ENCODE measurements at places on chromosomes 1 and 21. TPM values are rescaled to one million over a fixed set of nuclear protein-coding genes. Genes with fewer than 3 reads are reported as not detected.

MARK1 gene
- not detected for polyA plus RNA-seq

OLFM3 gene
- polyA plus RNA-seq = not detected

PLPPR5 gene
- polyA plus RNA-seq = not detected

CYP4A11 gene
- not detected for polyA plus RNA-seq

GNG12 gene
- polyA plus RNA-seq = 0.11 TPM

RHOU gene
- 11.9 TPM for polyA plus RNA-seq

RNU1-1 gene
- under 0.01 TPM for polyA plus RNA-seq

IBA57 gene
- polyA plus RNA-seq = 4.2 TPM

GRCh38 chr21:39911286-39912199 lies 44.3 kb downstream of the PCP4 start:
- no peak for DNase-seq

DNA sequence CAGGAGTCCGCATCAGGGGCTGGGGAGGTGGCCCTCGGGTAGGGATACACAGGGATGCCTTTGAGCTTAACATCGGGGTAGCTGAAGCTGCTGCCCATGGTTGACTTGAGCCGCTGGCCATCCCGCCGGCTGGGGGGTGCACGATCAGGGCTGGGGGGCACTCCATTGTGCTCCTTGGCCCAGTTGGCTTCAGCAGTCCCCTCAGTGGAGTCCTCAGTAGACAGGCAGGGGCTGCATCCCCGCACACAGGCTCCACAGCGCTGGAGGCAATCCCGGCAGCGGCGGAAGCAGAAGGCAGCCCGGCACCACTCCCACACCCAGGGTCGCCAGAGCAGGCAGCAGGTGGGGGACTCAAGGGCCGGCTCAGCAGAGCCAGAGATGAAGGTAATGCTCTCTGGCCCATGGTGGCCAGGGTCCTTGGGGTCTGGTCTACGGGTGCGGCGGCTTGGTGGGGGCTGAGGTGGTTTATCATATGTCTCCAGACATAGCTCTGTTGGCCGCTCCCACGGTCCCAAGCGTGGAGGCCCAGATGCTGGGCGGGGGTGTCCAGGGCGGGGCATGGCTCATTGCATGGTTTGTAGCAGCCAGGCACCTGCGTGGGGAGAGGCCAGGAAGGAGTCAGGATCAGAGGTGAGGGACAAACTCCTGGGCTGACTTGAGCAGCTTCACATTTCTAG lies 8.3 kb downstream of the KDF1 start:
- no peak for DNase-seq

DNA sequence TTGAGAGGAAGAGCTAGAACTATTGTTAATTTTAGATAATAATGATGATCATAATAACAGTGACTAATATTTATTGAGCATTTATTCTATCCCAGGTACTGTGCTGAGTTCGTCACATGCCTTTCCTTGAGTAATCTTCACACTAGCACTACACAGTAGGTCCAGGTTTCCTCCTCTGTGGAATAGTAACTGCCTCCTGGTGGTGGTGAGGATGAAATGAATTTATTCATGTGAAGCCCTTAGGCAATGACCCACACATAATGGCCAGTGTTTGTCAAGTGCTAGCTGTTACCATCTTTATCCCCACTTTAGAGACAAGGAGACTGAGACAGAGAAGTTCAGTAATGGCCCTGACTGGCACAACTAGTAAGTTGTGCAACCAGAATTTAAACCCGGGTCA lies 5.9 kb downstream of the NIPAL3 start:
- DNase-seq = peak; percentile 16

DNA sequence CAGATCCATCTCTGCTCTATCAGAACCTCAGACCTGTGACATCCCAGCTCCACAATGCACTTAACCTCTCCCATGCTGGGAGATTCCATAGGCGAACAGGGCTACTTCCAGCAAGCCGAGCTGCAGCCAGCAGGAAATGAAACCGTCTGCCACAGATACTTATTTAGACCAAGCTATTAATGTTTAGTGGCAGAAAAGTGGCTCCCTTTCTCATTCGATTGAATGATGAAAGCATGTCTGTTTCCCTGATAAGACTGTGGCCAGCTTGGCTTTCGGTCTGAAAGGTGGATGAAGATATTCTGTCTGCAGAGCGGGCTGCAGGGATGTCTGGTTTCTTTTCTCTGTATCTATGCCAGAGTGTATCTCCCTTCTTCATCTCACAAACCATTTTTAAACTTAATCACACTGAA lies 146.4 kb downstream of the GREM2 start:
- no peak for DNase-seq

- no peak for DNase-seq
These were observed 49.4 kb upstream of the RGS7 start for GRCh38 chr1:241406421-241406820.

DNA sequence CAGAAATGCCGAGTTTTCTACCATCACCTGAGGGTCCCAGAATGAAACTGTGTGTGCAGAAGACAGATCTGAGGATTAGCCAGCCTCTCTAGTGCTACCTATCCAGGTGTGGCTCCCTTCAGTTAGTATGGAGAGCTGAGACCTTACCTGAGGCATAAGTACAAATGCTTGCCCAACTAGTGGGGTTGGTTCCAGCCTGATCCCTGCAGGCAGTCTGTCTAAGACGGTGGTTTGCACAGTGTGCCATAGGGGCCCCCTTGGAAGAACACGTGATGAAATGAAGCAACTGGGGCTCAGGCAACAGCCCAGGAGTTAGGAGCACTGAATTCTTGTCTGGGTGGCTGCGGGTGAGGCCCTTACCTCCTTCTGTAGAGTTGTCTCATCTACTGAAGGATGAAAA lies 15.6 kb downstream of the S100A7A start:
- no peak for DNase-seq

DNA sequence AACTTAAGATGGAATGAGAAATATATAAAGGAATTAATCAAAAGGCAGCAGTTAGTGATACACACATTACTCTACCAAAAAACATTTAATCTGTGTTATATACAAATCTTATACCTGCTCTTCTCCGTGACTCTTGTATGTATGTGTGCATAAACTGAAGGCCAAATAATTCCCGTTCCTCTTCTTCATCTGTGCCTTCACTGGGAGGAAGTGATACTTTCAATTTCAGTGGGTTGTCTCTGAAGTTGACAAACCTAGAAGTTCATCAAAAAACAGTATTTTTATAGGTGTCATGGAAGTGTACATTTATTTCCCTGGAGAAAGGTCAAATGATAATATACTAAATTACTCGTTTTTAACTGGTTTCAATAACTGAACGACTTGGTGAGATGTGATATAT lies 19.3 kb downstream of the TRMT13 start:
- DNase-seq = no peak

- no peak for DNase-seq
These were observed 369.4 kb downstream of the TBX15 start for GRCh38 chr1:118618618-118619340.

DNA sequence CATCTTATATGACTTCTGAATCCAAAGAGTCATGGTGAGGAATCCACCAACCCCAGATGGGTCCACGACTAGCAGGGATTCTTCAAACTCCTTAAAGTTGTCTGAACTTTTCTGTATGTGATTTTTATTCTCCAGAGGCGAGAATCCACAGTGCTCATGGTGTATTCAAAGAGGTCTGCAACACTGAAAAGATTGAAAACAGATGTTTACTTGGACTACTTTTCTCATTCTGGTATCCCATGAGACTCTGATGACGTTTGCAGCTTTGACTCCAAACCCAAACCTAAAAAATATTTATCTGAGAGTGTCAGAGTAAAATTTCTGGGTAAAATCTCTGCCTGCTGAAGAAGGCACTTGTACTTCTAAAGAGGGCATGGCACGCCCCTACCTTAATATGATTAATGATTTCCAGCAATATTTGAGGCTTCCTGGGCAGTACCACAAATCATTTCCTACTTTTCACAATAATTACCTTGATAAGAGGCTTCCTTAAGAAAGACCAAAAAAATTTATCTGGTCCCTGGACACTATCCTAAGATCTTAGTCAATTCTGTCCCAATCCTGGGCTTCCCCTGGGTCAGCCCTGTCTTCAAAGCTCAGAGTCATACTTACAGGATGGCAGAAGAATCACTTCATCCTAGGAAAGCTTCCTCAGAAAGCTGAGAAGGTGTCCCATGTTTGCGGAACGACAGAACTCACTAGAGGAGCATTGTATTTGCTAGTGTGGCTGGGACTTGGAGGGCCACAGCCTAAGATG lies 76.5 kb upstream of the MAP10 start:
- no peak for DNase-seq

- no peak for DNase-seq
These were observed 287.5 kb downstream of the ASTN1 start for GRCh38 chr1:176876966-176877515.

DNA sequence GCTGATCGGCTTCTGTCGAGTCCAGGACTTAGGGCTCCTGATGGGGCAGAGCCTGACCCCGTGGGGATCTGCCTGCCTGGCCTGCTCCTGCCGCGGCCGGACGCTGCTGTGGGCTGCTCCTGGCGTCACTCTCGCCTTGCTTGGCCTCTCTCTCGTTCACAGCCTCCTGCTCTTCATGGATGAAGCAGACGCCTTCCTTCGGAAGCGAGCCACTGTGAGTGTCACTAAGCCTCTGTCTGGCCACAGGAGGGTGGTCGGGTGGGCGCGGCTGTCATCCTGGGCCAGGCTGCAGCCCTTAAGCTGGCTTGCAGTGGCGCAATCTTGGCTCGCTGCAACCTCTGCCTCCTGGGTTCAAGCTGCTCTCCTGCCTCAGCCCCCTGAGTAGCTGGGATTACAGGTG lies 16.1 kb downstream of the ATAD3B start:
- no peak for DNase-seq

GRCh38 chr1:223133306-223133823 lies 9.7 kb downstream of the TLR5 start:
- DNase-seq = no peak

- DNase-seq = no peak
These were observed 21.6 kb upstream of the CCSAP start for GRCh38 chr1:229364207-229365065.

DNA sequence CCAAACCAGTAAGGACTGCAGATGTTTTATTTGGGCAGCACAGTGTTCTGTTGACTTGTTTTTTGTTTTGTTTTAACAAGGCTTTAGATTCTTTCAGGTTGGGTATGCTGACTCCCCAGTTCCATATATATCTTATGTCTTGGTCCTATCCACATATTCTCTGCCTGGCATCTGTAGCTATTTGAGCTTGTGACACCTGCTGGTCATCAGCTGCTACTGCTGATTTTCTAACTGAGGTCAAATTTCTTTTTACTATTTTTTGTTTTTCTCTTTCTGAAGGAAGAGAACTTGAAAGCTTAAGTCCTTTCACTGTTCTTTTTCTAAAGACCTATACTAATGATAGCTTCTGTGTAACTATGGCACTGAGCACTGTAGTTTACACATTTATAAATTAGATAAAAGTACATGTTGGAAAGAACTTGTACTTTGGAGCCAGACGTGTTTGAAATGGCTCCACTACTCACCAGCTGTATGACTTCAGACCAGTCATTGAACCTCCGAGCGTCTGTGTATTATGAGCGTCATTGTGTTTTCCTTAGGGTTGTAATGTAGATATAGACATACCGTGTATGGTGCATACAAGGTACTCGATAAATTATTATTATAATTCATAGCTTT lies 109.4 kb downstream of the NRDC start:
- peak; percentile 58 for DNase-seq

DNA sequence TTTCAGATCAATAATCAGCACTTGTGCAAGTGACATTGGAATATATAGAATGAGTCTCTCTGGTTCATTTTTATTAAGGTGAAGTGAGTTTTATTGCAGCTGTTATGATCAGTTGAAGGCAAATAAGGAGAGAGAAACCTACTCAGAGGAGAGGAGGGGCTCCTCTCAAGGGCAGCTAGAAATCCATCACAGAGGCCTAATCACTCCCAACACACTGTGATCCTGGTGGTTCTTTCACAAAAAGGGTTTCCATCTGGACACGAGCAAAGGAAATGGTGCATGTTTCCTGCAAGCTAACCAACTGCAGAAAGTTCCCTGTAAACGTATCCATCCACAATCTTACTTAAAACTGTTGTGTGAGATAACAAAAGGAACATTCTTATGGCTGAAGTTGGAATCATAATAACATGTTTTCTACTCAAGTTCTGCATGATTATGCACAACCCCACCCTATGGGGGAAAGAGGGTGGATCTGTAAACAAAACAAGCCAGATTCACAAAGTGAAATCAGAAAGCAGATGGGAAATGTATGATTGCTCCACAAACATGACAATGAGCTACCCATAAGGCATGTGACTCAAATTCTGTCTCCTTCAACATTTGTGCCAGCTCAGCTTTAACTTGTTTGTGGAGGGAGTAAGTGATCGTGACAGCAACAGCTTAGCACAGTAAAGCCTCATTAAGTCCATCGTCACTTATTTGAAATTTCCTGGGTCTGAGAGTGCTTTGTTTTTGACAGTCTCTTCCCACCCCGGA lies 141.2 kb upstream of the ST6GALNAC5 start:
- no peak for DNase-seq

- no peak for DNase-seq
These were observed 64.2 kb downstream of the SLC30A7 start for GRCh38 chr1:100960098-100960497.

DNA sequence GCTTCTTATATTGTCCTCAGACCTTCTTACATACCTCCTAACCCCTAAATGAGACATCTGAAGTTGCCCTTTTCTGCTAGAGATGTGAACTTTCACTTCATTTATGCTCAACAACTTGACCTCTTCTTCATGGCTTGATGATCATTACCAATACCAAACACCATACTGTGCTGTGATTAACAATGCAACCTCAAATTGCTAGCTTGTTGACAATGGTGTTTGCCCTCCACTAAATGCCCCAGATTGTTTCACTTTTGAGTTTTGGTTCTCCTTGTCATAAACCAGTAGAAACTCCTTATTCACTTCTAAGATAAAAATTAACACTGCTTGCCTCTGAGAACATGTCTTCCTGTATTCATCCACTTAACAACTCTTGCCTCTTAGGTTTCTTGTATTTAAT lies 5.6 kb downstream of the JAK1 start:
- DNase-seq = no peak

- peak; percentile 62 for DNase-seq
These were observed 1.0 kb downstream of the BTG2 start for GRCh38 chr1:203306089-203306964.

DNA sequence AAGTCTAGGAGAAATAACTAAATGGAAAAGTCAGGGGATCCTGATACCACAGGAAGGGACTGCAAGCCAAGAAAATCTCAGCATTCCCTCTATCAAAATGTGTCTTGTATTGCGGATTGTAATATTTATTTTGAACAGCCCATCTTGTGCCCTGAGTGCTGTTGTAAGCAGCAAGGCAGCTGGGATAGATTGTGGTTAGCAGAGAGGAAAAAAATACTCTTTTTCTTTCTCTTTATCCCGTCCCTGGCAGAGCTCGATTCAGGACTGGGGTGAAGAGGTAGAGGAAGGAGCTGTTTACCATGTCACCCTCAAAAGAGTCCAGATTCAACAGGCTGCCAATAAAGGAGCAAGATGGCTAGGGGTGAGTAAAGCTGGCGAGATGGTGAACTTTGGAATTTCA lies 1.2 kb downstream of the RGL1 start:
- DNase-seq = no peak

GRCh38 chr1:208479435-208479834 lies 235.3 kb upstream of the PLXNA2 start:
- no peak for DNase-seq

GRCh38 chr1:70140343-70140742 lies 65.0 kb downstream of the LRRC40 start:
- no peak for DNase-seq

GRCh38 chr21:37036177-37036576 lies 29.7 kb downstream of the RIPPLY3 start:
- DNase-seq = no peak
